ENCODE measurements at places on chromosomes 11 and 22.

DNA sequence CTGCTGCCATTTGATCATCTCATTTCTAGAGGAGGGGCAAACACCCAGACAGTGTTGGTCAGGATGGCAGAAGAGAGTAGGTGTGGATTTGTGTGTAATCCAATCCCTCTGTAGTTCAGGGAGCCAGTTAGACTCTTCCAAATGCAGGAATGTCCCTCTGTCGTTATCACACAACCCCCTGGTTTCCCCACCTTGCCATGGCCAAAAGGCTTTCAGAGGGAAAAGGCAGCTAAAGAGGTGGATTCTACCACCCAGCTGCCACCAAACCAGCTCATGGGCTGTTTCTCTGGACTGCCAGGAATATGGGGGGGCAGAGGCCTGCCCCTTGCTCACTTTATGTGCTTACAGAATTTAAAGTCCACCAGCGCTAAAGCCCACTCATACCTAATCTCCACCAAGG is 18.1 kb downstream of the TSKU start:
- DNase-seq, result no peak

- DNase-seq, result no peak
Measured at GRCh38 chr11:47570651-47571356, 5.4 kb downstream of the PTPMT1 start.

DNA sequence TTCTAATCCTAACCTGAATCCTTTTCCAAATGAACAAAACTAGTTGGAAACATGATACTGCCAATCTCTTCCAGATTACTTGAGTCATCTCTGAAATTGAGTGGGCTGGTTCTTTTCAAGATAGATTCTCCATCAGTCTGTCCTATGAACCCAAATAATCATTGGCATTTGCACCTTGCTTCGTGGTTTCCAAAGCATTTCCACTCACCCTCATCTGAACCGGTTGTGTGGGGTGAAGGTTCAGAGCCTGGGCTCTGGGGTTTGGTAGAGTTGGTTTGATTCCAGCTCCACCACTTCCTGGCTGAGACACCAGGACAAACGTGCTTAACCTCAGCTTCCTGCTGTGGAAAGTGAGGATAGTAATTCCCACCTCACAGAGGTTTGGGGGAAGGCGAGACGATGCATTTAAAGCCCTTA is 206.4 kb upstream of the E2F8 start:
- DNase-seq, result no peak

DNA sequence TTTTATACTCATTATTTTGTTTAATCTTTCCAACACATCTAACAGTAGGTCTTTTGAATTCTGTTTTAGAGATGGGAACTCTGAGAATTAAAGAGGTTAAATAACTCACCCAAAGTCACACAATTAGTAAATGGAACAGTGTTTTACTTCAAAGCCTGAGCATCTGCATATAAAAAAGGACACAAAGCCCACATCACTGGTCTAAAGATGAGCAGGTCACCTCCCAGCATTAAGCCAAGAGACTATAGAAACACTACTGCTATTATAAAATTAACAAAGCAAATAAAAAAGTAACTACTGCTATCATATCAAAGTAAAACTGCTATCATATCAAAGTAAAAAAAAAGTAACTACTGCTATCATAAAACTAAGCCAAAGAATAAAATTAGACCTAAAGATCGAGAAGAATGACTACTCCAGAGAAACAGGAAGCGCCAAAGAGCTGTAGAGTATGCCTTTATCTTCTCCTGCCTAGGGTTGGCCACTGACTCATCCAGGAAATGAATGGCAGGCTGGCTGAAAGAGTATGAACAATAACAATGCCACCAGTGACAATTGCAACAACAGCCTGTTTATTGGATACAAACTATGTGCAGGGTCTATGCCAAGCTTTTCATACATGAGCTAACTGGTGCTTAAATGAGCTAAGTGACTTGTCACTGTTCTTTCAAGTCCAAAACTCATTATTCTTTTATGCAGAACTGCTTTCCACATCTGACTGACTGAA is 1153.0 kb upstream of the TENM4 start:
- DNase-seq, result no peak

DNA sequence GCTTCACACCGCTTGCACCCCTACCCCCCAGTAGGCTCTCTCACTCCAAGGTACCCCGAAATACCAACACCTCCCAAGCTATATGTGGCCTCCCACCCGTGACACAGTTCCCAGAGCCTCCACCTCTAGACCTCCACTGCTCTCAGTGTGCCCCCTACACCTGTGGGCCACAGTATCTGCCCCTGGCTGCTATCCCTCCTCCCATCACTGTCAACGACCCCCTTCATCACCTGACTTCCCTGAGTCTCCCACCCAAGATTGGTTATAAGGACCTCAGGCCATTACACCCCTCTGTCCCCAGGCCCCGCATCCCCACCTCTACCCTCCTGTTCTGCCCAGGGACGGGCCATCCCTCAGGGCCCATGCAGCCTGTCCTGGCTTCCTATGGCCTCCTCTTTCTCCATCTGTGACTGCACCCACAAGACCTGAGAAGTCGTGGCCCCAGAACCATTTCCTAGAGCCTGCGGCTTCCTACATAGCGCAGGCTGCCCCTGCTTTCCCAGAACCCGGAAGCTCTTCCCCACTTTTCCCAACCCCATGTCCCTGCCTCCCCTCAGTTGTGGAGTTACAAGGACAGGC is 734 bp downstream of the ACR start:
- no peak for DNase-seq

DNA sequence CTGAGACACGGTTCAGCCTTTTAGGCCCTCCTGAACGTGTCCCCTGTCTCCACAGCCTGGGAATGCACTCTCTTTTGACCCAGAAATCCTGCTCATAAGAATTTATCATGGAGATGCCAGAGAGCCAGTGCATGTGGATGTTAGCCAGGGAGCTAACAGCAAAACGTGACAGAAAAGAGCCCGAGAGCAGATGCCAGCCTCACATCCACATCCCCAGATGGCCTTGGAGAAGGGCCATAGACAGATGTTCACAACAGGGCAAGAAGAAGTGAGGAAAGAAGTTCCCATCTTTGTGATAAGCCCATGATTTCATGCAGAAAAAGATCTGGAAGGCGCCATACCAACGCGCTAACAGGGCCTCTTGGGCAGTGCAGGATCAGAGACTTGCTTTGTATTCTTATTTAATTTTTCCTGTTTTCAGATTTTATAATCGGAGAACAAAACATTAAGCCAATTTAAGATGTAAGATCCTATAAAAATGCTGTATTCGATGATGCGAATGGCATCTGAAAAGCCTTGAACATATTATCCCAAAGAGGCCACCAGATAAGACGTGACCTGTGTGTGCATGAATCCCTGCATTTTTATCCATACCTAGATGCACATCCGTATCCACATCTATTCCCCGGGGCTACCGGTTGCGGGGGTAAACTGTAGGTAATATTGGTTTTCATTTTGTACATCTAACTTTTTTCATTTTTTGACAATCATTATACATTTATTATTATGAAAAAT is 48.7 kb downstream of the IGLL5 start:
- no peak for DNase-seq

DNA sequence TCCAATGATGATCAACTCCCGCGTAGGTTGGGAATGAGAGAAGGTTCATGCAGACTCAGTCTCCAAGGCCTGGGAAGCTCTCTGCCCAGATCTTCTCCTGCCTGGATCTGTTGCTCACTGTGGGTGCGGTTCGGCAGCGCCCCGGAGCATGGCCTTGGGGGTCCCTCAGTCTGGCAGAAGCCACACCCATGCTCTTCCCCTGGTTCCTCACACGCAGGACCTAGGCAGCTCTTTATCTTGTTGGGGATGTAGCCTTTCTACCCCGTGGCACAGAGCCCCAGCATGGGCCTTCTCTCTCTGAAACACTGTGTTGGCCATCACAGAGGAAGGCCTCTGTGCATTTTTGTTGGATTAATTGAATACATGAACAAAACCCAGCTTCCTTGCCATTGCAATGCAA is 1461.6 kb downstream of the BRD1 start:
- no peak for DNase-seq

GRCh38 chr11:93784145-93784934 is at the start of gene MED17:
TSS of gene MED17 (plus strand) at chr11:93784282. CDS start at chr11:93784514, 232 bp downstream.
- DNase-seq, result peak; percentile 96
